ENCODE measurements at places on chromosomes 2 and 18.

DNA sequence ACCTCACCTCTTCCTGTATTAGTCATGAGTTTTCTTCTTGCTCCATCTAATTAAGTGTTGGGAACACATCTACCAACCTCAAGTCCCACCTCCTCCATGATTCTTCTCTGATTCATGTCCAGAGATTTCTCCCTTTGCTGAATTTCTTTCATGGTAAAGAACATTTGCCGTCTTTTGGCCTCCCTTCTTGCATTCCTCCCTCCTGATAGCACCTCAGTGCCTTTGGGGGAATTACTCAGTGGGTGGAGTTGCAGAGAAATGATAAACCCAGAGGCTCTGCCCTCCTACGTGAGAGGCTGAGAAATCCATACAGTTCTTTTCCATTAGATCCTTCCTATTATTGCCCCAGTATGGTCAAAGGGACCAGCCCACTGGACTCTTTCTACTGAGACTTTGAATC is 651.9 kb downstream of the SLC4A3 start:
- no peak for DNase-seq

DNA sequence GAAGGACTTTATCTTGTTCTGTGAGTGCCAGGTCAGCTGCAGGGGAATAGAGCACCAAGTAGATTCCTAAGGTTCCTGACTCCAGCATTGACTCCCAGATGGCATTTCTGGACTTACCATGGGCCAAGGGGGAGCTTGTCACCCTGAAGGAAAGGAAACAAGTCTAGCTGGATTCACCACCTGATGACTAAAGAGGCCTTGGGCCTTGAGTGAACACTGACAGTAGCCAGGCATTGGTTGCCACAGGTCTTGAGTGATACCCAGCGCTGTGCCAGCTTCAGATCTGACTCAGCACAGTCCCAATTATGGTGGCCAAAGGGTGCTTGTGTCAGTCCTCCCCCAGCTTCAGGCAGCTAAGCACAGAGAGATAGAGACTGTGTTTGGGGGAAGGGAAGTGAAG is 40.1 kb upstream of the CAPN13 start:
- DNase-seq, result no peak

GRCh38 chr2:119756837-119757236 is 2.9 kb upstream of the PTPN4 start:
- DNase-seq, result no peak

DNA sequence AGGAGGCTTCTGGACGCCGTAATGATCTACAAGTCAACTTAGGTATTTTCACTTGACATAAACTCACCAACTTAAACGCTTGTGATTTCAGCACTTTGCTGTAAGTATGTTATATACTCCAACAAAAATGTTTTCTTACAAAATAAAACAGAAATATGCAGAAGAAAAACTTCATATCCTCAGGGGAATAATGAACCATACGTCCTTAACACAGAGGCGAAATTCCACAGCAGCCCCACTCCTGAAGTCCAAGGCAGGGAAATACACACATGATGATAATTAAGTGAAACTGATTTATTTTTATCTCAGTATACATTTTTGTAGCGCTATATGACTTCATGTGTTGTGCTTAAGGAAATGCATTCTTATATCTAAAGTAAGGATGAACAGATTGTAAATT is 335.4 kb upstream of the VWC2L start:
- DNase-seq, result no peak

DNA sequence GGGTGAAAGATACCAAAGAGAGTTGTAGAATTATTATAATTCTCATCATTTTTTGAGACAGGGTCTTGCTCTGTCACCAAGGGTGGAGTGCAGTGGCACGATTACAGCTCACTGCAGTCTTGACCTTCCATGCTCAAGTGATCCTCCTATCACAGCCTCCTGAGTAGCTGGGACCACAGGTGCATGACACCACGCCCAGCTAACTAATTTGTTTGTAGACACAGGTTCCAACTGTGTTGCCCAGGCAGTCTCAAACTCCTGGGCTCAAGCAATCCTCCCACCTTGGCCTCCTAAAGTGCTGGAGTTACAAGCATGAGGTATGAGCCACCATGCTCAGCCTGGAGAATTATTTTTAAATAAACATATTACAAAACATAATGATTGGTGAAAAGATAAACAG is 92.8 kb upstream of the MSH6 start:
- DNase-seq, result no peak

DNA sequence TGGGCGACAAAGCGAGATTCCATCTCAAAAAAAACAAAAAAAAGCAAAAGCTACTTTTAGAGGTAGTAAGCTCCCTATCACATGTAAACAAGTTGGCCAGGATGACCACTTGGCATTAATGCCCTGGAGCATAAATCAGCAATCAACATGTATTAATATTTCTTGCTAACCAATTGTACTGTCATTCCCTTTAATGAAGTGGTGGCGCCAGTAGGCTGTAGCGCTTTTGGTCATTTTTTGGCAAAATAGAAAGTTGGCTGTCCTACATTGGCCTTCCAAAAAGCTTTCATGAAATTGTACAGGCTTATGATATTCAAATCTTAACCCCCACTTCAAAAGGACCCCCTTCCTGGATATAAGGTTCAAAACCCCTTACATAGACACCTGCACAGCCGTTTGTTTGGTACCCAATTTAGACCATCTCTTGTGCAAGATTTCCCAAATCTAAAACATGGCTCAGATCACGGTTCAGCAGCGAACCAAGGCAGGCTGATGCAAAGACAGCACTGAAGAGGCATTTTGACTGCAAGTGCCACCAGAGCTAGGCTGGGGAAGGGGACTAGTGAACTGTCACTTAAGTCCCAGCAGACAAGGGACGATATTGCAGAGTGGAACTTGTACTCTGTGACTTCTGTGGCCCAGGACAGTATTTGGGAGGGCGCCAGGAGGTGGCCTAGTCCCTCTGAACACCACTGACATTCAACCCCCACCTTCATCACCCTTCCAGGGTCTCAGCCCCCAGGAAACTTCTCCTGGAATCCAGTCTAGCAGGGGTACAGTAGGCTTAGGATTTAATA is 31.9 kb downstream of the SMAD7 start:
- no peak for DNase-seq

DNA sequence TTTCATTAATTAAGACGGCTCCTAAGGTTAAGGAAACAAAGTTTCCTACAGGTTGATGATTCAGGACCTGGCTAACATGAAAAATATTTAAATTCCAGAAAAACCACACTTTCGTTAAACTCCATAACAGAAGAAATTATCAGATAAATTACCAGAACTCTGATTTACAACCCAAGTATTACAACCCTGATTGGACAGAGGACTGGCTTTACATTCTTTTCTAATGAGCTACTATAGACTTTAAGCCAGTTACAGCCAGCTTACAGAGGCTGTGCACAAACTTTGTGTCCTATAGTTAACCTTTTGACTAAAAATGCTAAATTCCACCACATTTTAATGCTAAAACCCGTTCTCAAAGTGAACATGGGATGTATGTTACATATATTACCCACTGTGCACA is 458.6 kb downstream of the KCNJ3 start:
- DNase-seq, result no peak

- no peak for DNase-seq
Observed at GRCh38 chr2:195722075-195722474, 65.0 kb downstream of the SLC39A10 start.

GRCh38 chr18:10514082-10514481 is 11.7 kb upstream of the NAPG start:
- DNase-seq, result no peak

DNA sequence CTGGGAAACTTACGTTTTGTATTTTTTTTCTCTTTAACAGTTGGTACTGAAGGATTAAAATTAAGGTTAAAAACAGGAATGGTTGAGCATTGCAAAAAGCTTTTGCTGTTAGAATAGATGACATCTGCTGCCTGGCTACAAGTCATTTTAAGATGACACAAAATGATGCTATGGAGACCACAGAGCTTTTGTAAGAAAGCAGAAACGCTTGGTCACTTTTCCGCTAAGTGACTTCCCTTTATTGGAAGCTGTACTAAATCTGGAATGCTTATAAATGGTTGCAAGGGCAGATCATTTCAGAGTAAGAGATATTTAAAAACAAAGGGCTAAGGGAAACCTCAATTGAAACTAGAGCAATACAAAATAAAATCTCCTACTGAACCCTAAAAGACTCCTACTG is 544.0 kb downstream of the STK39 start:
- no peak for DNase-seq

DNA sequence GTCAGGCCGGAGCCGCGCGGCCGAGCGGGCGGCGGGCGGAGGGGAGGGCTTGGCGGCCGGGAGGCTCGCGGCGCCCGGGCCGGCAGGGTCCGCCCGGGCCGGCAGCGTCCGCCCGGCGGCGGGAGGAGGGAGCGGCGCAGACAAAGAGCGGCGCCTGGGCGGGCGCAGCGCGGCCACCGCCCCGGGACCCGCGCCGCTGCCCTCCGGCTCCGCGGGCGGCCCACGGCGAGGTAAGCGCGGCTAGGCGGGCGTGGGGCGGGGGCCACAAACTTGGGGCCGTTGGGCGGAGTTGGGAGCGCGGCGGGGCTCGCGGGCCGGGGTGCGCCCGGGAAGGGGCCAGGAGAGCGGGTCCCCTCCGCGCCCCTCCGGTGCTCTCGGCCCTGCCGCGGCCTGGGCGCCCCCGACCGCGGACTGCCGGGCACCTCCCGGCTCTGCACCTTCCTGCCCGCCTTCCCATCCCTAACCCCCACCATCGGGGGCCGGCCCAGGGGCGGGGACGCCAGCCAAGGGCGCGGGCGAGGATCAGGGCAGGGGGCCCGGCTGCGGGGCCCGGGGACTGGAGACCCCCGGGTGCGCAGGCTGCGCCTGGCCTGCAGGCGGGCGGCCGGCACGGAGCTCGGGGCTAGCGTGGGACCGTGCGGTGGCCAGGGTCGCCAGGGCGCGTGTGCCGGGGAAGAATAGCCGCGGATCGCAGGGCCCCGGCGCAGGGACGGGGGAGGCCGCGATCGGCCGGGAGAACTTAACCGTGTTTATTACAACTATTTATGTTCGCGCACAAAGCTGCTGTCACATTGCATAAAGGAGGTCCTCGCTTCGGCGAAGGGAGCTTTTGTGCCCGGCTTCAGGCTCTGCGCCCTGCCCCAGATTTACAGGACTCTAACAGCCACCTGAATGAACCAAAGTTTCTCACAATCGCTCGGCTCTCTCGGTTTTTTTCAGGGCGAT is at the start of gene NCK2:
NCK2 (plus strand) TSS at position 4 of the 945 bp plus-strand sequence. CDS start 110,152 bp downstream, outside the sequence.
- no peak for DNase-seq

DNA sequence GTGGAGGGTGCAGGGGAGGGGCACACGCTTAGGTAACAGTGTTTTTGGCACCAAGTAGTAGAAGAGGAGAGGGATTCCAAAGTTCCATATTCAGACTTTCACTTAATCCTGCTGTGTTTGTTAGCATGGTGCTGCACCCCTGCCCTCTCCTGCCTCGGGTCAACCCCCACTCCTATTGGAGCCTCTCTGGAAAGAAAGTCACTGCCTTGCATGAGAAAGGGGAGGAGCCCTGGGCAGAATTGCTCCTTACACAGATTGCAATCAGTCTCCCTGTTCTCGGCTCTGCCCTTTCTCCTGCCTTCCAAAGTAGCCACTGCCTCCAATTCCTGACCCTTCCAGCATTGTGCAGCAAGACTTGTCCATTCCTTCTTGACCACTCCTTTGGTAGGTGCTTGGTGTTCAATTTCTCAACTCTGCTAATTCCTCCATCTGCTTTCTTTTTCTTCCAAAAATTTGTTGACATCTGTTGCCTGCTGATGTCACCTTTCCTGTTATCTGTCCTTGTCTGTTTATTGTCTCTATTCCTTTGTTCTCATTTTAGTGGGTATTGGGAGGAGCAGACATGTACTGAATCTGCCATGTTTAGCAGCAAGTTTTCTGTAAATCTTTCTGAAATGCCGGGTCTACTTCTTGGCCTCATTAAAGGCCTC is 225.4 kb downstream of the LOXHD1 start:
- no peak for DNase-seq

DNA sequence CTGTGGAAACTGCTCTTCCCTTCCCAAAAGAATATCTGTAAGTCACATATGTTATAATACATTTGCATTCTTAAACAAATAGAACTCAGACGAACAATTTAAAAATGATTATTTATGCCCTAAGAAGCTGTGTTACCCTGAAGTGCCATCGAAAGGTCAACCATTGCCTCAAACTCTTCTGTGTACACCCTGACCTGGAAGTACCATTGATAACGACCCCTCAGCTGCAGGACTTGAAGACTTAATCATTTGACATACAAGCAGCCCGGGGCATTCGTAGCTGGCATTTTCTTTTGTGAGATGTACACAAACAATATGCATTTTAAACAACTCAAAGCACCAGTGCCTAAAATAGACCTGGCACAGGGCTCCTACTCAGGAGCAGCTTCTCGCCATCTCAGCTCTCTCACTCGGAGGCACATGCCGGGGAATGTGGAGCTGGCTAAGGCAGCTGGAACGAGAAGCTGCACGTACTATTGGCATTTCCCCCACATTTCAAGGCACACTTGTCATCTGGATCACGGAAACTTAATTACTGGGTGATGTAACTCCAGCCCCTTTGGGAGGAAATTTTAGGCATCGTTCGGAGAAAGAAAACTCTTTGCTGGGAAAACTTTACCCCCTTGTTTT is 170.0 kb upstream of the GALNT5 start:
- no peak for DNase-seq

- DNase-seq, result no peak
Observed at GRCh38 chr2:165897726-165898125, 55.9 kb downstream of the TTC21B start.

- DNase-seq, result no peak
Observed at GRCh38 chr2:8595428-8595805, 86.4 kb upstream of the ID2 start.

DNA sequence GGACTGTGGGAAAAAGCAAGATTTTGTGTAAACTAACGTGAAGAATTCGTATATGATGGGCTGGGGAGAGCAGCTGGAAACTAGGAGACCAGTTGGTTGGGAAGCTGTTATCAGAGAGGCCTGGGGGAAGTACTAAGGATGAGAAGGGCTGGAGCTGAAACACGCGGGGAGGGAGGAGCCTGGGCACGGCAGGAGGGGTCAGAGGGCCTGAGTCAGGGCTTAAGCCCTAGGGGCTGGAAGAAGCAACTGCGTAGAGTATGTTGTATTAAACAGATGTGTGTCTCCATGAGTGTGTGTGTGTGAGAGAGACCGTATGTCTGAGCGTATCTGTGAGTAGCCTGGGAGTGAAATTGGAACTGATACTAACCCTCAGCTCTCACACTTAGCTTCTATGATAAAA is 8.4 kb downstream of the POMC start:
- no peak for DNase-seq

- no peak for DNase-seq
Observed at GRCh38 chr2:133837441-133838094, 269.3 kb upstream of the NCKAP5 start.
